ENCODE measurements at places on chromosomes 3 and 15.

GRCh38 chr3:33732394-33732793 is 14.3 kb upstream of the CLASP2 start:
- no peak for DNase-seq

DNA sequence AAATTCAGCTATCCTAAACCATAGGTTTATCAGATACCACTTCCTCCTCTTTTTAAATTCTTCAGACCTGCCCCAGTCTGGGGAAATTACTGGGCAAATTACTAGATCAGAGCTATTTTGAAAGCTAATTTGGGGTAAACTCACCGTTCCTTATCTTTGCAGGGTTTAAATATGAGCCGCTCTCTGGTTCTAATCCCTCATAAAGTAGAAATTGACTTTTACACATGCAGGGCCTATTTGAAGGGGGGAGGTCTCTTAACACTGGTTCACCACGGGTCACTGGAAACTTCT is 11.0 kb upstream of the MEIS2 start:
- DNase-seq = no peak

GRCh38 chr3:49476563-49476962 is 6.5 kb downstream of the DAG1 start:
- peak; percentile 22 for DNase-seq

DNA sequence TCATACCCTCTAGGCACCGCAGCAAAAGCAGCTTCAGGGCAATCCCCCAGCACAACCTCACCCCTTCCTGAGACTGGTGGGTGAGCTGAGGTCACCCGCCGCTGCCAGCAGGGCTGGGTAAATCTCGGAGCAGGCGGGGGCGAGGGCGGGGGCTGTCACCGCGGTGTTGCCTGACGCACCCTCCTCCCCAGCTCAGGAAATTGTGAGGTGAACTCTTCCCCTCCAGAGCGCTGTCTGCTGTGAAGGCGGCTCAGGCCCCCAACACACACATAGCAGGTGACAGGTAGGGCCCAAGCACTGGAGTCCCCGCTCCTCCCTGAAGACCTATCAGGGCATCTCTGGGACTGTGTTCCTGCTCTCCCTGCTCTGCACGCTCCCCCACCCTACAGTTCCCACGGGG is 30.2 kb upstream of the FURIN start:
- DNase-seq = no peak

DNA sequence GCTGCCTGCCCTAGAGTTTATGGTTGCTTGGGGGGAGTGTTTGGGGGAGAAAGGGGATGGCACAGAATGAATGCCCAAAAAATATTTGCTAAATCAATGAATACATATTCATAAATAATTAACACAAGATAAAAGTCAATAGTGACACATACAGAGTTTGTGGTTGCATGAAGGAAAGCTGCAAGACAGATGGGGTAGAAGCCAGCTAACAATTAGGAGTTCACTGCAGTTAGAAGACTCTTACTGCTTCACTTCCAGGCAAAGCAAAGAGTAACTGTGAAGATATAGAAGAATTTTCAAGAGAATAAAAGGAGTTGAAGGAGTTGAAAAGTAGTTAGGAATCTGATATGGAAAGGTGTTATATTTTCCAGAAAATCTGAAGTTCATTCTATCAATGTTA is 72.4 kb downstream of the ZNF280D start:
- DNase-seq = no peak

DNA sequence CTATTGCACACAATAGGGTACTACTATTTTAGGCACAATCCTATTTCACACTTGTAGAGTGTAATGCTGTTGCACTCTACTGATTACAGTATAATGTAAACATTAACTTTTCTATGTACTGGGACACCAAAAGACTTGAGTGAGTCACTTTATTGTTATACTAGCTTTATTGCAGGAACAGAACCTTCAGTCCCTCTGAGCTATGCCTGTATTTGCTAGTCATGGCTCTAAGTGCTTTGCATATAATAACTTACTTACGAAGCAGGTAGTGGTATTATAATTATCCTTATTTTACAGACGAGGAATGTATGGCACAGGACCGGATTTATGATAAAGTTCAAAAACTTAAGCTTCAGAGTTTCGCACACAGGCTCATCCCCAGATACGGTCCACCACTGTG is 106.6 kb upstream of the SLC6A6 start:
- DNase-seq = no peak

- no peak for DNase-seq
These were observed 25.6 kb upstream of the LCTL start for GRCh38 chr15:66591322-66591862.

DNA sequence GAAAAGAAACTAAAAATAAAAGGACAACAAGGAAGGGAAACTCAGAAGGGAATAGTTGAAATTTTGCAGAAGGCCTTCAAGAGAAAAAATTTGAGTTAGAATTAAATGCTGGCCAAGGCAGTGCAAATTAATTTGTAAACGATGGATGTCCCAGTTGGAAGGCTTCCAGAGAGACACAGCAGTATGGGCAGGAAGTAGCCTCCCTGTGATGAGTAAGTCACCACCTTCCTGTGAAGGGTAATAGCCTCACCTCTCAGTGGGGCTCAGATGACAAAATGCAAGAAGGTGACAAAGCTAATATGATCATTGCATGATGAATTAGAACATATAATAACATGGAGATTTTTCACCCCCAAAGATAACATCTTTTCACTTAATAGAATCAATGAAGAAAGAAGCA is 27.3 kb upstream of the TMCO5A start:
- DNase-seq = peak; percentile 17

GRCh38 chr3:181711325-181712135 is at the start of gene SOX2:
Gene SOX2 (plus strand): TSS chr3:181711925. CDS start chr3:181712361, 436 bp downstream.
- DNase-seq = peak; percentile 94

DNA sequence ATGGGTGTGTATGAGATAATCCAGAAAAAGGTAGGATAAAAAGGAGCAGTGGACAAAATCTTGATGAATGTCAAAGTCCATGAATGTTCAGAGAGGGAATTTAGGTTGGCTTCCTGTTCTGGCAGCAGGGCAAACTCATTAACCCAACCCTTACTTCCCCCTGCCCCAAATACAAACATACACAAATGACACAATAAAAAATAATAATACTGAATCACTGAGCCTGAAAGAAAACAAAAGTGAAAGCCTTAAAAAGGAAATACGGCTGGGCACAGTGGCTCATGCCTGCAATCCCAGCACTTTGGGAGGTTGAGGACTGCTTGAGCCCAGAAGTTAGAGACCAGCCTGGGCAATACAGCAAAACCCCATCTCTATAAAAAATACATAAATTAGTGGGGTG is 62.9 kb downstream of the GPR176 start:
- no peak for DNase-seq

- peak; percentile 79 for DNase-seq
These were observed 39.6 kb downstream of the SEMA6D start for GRCh38 chr15:47756872-47757271.

DNA sequence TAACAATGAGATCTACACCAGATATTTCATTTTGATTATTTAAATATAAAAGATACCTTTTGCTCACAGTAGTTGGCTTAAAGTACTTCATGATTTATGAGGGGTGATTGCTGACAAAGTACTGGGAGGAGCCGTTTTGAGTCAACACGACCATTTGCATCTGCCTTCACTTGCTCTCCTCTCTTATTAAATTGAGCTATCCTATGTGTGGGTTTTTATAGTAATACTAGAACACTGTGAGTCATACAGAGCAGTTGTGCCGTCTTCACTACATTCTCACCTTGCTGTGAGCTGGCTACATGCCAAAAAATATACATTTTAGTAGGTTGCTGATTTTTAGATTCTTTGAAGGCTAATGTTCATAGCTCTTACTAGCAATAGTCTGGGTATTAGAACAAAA is 161.2 kb downstream of the ALCAM start:
- DNase-seq = peak; percentile 65

DNA sequence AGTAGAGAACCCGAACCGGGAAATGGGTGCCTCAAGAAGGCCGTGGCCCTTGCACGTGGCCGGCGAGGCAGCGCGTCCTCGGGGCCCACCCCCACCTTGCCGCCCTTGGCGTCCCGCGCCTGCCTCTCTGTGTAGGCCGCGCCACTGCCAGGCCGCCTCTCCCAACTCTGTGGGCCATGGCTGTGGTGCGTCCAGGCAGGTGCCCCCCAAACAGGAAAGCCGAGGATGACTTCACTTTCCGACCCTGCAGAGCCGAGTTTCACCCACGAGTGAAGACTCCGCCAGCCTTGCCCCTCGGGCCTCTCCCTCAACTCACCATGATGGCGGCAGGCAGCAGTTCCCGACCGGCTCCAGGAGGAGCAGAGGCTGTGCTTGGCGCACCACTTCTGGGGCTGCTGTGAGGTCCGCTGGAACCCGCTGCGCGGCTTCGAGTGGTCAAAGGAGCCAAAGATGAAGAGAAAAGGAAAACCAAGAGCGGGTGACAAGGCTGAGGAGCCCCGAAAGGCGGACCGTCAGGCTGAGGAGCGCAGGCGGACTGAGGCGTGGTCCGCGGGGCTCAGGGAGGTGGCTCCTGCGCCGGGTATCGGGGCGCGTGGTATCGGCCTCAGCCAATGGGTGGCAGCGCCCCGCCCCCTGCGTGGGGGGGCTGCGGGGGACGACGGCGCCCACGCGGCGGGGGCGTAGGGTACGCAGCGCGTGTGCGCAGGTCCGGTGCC is at the start of gene DAZL:
TSS of gene DAZL (minus strand) at position 537 of the 716 bp plus-strand sequence. CDS start at position 319, 218 bp downstream.
- no peak for DNase-seq

GRCh38 chr3:54434756-54435155 is 312.4 kb downstream of the CACNA2D3 start:
- DNase-seq = no peak

DNA sequence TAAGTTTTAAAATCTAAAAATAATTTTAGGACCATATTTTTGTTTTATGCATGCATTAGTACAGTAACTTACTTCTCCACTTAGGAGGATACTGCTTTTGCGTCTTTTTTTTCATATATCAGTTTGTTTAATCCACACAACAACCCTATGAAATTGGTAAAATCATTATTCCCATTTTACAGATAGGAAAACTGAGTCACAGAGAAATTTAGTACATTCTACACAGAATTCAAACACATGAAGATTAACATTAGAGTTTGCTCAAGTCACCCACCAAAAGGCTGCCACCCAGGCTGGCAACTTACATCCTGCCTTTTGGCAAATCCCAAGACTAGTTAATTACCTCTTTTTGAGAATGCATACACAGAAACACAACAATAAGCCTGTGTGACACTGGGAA is 28.7 kb downstream of the TNIK start:
- DNase-seq = no peak

DNA sequence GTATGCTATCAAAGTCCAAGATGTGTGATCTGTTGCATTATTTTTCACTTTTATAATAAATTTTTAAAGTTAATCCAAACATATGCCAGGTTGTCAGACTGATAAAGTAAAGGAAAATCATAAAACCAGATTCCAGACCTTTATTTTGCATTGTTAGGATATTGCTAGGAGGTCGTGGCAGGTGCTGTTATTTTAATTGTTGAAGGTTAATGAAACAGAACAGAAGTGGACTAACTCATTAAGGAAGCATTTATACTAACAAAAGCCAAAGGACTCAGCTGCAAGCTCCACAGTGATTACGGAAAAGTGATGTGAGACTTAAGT is 63.1 kb downstream of the DCLK3 start:
- DNase-seq = no peak

DNA sequence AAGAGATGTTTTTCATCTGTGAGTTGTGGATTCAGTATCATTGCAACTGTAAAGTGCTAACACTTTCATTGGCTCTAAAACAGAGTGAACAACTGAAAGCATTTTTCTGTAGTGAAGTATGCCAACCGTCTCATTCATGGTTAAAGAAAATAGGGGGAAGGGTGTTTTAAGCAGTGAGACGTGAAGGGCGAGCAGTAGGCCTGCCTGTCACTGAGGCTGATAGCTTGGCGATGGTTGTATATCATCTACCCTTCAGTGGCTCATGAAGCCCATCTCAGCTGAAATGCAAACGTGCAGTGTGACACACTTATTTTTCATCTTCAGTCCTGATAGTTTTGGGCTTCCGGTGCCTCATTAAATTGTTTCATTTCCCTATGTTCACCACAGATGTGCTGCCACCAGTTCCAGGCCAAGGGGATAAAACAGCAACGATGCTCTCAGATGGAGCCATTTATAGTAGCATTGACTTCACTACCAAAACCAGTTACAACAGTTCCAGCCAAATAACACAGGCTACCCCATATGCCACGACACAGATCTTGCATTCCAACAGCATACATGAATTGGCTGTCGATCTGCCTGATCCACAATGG is 562.0 kb downstream of the ROBO2 start:
- no peak for DNase-seq

DNA sequence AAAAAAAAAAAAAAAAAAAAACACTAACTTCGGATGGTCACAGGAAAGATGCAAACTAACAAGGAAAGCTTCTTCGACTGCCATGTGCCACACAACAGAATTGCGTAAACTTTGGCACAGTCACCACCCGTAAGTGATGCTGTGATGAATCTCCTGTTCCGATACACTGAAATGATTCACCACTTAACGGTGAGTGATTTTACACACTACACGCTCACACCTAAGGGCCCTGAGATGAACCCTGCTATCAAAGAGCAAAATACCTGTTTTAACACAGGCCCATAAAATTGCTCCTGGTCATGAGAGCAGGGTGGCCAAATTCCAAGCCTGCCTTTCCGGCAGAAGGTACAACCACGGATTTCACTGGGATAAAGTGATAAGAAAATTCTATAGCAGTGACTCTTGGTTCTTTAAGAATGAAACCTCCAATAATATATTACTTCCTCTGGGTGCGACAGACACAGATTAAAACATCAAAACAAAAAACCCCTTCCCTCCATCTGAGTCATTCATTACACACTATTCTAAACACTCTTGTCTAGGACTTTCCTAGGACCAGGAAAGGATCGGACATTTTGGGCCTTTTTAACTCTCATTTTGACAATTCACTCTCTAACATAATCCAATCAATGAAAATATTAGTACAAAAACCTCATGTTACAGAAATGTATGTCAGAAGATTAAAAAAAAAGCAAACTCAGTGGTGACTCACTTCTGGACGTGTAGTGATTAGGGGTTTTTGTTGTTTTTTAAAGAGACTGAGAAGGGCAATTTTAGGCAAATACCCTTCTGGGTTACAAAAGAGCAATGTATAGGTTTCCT is 28.3 kb downstream of the LRIG1 start:
- peak; percentile 81 for DNase-seq

- peak; percentile 74 for DNase-seq
These were observed 27.3 kb downstream of the LARP6 start for GRCh38 chr15:70826634-70827033.

DNA sequence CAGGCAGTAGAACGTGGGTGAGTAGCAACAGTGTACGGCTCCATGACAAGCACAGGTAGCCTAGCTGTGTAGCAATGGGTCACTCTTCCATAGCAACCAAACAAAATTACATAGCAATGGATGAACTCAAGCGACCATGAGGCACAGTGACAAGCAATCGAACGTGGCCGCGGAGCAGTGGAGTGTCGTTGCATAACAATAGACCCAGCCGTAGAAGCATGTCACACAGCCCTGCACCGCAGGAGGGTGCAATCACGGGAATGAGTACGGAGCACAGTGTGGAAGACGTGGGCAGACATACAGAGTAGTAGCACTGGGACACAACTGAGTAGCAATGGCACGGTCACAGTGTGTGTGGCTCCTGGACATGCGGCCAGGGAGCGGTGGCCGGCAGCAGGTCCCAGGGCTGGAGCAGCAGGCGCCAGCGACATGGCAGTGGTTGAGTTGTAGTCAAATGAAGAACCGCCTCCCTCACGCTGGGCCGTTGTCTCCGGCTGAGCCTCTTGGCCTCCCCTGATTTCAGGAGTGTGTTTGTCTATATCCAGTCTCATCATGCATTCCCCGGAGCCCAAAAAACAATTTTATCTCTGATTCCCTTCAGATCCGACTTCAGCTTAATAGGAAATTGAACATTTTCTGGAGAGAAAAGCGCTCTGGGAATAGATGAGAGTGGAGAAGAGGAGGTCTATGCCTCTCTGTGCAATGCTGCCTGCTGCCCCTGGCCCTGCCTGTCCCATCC is 64.1 kb downstream of the CCDC33 start:
- no peak for DNase-seq

GRCh38 chr15:69093127-69093526 is 67.3 kb upstream of the GLCE start:
- DNase-seq = peak; percentile 13
